Esophagus muscularis mucosa (tissue), 4 donors: ENCODE measurements at places on chromosomes 2 and 18.

DNA sequence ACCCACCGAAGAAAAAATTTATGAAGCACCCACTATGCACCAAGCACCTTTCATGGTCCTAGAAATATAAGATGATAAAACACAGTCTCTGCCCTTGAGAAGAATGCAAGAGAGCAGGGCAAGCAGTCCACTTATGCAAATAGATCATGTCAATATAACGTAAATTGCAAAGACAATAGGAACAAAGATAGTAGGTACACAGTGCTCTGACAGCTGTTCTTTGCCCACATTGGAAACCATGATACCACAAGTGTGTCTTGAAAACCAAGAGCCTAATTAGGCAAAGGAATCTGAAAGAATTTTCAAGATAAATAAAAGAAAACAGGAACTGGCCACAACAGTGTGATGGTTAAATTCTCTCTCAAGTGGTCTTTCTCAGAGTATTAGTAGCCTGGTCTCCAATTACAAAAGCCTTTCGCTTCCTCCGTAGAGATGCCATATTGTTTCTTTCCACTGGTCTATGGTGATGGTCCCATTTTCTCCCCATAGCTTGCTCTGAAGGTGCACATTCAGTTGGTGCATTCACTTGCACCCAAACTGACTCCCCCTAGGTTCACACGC, 108.5 kb downstream of the VWC2L start:
- no peak for DNase-seq

DNA sequence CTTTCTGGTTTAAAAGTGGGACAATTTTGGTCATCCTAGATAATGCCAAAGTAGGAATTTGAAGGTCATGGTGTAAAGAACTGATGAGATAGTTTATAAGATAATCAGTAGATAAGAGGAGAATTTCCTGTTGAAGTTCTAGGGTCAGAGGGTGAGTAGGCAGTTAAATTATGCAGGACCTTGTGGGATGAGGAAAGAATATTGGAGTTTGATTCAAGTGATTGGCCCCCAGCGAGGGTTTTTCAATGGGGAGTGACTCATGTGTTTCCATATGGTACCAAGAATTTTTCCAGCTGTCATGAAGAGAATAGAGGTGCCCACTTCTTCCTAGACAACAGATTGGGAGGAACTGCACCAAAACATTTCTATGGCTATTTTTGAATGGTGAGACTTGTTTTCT, 940.2 kb upstream of the ZEB2 start:
- no peak for DNase-seq

- peak; percentile 75 for DNase-seq
Observed at GRCh38 chr18:77550625-77551024, 301.0 kb downstream of the GALR1 start.

DNA sequence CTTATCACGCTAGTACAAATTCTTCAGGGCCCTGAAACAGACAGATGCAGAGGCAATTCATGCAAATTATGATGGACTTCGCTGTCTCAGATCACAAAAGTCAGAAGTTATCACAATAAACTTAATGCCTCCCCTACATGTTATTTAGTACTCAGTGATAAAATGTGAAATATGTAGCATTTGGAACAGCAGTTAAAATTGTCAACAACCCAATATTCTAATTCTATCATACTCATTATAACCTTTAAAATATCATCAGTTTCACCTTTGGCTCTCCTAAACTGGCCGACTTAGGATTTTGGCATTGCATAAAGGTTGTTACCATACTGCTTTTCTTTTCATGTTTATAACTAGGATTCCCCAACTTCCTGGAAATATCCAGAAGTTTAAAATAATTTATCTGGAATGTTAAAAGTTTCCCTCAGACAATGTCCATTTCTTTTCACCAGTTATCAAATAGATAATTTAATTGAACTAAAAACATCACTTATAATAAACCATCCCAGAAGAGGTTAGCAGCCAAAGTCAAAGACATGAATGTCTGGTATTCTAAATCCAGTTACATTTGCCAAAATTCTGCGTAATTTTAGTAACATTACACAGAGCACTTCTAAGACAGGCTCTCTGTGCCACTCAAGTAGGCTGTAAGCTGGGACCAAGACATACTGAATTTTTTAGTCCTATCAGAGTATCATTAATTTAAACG, 239.8 kb downstream of the RBM43 start:
- DNase-seq, result no peak

- DNase-seq, result no peak
Observed at GRCh38 chr18:26335571-26336487, 109.6 kb downstream of the TAF4B start.

GRCh38 chr2:28544922-28545589, 49.2 kb downstream of the PLB1 start:
- DNase-seq, result no peak

DNA sequence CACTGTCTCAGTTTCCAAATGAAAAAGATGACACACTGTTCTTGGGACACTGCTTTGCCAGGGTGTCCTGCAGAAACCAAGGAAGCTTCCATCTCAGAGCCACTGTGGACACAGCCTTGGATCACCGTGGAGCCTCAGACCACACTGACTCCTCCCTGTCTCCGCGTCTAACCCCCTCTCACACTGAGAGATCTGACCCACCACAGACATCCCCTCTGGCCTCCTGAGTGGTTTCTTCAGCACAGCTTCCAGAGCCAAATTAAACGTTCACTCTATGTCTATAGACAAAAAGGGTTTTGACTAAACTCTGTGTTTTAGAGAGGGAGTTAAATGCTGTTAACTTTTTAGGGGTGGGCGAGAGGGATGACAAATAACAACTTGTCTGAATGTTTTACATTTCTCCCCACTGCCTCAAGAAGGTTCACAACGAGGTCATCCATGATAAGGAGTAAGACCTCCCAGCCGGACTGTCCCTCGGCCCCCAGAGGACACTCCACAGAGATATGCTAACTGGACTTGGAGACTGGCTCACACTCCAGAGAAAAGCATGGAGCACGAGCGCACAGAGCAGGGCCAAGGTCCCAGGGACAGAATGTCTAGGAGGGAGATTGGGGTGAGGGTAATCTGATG, 113.4 kb upstream of the PKDCC start:
- DNase-seq, result no peak

- DNase-seq, result peak; percentile 91
Observed at GRCh38 chr2:30677861-30678385, 129.3 kb downstream of the CAPN13 start.

GRCh38 chr2:68368654-68369336, 3.7 kb downstream of the PLEK start:
- no peak for DNase-seq

- no peak for DNase-seq
Observed at GRCh38 chr2:96374211-96374951, 38.8 kb downstream of the NCAPH start.

DNA sequence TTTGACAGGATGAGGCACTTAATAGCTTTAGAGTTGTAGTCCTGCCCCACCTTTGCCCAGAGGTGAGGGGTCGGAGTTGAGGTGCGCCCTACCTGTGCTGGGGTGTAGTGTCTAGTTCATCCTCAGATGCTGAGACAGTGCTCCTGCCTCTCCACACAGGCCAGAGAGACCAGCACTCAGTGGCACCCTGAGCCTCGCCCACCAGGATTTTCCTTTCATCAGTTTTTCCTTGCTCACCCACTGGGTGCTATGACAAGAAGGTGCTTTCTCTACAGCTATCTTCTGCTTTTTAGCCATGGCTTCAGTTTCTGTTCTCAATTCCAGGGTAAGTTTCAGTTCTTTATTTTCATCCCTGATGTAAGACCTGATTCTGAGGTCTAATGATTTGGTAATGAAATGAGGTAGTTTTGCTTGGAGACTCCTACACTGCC, 16.8 kb upstream of the TMEM131 start:
- no peak for DNase-seq

- no peak for DNase-seq
Observed at GRCh38 chr2:228847684-228848083, 423.4 kb downstream of the PID1 start.

DNA sequence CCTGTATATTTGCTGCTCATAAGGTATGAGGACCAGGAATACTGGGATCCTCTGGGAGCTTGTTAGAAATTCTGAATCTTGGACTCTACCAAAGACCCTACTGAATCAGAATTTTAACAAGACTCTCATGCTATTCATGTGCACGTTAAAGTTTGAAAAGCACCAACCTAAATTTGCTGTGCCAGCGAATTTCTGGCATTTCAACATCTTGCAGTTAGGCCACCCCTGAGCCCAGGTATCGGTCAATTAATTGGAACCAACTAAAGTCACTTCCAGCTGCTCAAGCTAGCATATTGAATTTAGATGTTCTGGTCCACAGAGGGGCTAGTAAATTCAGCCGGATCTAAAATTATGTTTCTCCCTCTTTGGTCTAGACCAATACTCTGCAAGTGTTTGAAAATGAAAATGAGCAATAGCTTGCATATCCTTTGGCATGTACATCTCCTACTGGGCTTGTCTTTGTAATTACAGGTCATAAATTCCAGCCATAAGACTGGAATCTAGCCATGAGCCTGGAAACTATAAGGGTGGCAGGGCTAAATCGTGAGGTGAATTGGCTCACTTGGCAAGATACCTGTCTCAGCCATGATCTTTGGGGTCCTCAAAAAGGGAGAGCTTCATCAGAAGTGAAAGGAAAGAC, 72.4 kb downstream of the SKA1 start:
- no peak for DNase-seq

- no peak for DNase-seq
Observed at GRCh38 chr18:9475643-9476591, 604 bp downstream of the RALBP1 start.

DNA sequence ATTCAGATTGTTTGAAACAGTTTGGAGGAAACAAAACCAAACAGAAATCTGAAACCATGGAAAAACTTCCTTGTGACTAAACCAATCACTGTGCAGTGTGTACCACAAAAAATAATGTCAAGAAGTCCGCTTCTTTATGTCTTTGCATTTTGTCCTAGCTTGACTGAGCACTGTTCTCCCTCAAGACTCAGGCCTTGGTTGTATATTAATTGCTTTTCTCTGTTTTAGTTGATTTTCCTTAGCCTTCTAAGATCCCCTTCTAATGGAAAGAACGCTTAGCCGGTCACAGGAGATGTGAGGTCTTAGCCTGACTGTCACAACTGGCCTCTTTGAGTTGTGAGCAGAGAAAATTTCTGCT, 56.6 kb downstream of the LCLAT1 start:
- no peak for DNase-seq

DNA sequence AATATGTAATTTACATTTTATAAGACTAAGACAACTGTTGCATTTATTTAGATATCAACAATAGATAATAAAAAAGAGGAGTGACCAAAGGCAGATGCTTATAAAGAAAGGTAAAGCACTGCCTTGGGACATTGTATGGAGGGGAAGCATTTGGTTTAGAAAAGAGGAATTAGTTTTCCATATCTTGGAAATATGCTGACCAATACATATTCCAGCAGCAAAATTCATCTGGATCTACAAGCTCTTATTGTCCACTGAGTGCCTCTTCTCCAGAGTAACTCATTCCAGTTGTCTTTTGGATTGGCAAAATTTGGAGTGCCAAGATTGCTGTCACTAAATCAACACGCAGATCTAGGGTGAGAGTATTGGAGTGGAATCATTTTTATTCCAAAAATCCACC, 8.9 kb upstream of the VPS4B start:
- no peak for DNase-seq

- no peak for DNase-seq
Observed at GRCh38 chr2:152497481-152498052, 162.6 kb downstream of the FMNL2 start.

DNA sequence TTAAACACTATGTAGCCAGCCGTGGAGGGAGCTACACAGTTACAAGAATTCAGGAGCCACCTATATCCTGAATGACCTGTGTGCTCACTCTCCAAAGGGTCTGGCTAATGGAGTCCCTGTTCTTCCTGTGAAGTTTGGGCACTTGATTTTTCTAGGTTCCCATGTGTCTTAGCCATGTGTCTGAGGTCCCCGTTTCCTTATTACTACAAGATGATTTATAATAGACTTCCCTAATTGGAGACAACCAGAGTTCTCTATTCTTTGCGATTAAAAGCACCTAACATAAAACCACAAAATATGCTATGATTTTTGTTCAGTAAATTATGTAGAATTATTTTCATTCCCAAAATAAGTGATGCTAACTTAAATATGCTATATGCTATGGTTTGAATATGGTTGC, 83.4 kb downstream of the PDK1 start:
- no peak for DNase-seq

- no peak for DNase-seq
Observed at GRCh38 chr2:217218269-217219163, 358.7 kb upstream of the TNP1 start.

DNA sequence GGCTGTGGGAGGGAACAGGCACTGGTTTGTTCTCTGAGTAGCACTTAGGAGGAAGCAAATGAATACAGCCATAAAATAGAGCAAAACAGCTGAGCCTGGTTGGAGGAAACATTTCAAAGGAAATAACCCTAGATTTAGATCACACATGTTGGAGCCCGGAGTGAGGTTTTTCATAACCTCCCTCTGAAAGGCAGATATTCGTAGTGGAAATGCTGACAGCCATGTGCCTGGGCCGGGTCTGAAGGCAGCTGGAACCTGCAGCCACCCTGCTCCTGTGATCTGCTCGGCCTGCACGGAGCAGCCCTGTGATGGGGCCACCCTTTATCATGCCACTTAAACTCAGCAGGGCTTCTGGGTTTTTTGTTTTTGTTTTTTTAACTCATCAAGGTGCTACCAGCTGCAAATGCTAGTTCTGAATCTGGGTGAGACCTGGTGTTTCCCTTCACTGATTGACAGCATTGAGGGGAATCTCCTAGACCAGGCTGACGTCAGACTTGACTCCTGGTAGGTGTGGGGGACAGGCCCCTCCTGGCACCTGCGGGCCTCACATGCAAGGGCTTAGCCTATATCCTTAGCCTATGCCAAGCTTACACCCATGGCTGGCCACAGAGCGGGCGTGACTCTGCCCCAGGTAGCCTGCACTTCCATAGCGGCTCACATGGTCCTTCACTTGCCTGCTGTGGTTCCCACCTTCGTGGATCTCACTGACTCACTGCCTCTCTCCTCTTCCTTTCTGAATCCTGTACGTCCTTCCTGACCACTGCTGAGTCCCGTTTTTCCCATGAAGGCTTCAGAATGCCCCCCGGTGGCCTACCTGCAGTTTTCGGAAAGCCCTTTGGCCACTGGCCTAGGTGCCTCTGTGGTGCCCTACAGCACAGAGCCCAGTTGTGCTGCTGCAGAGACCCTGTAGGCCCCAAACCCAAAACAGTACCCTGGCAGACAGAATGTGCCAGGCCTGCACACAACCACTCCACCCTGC, 217.3 kb downstream of the SEPTIN10 start:
- DNase-seq, result no peak

GRCh38 chr2:121239471-121239870, 45.5 kb downstream of the TFCP2L1 start:
- no peak for DNase-seq

DNA sequence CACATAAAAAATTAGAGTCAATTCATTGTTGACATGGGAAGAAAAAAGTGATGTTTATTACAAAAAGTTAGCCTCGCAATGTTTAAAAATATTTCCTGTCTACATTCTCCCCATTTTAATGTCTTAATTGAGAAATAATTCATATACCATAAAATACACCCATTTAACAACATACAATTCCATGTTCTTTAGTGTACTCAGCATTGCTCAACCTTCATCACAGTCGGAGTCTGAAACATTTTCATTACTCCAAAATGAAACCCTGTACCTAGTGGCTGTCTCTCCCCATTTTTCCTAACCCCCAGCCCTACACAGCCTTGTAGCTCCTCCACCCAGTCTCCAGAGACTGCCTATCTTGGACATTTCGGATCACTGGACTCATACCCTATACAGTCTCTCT, 103.9 kb upstream of the CBLN2 start:
- DNase-seq, result no peak
